Caco-2 (cell line): ENCODE measurements at places on chromosomes 5 and 9. TPM values are rescaled to one million over a fixed set of nuclear protein-coding genes. Genes with fewer than 3 reads are reported as not detected.

TMEM161B gene
- 22.1 and 27.0 TPM in 2 replicates for total RNA-seq

GOLPH3 gene
- 107 and 122 TPM in 2 replicates for total RNA-seq

ADAMTSL2 gene
- total RNA-seq: 0.46 and 0.68 TPM in 2 replicates

APBB3 gene
- 23.4 and 25.1 TPM in 2 replicates for total RNA-seq

GRCh38 chr5:98999631-99000030 is 70.8 kb upstream of the CHD1 start:
- H3K27me3 ChIP-seq: no peaks in the 10 kb centered on the region
- no peak for DNase-seq
- H3K27ac ChIP-seq: no peak overlapping the region
- no peaks in the 10 kb centered on the region for H3K36me3 ChIP-seq
- H3K4me3 ChIP-seq: no peak overlapping the region
- H3K4me1 ChIP-seq: peaks cover 5% of the 10 kb centered on the region; the same call in 1 of the 2 replicates

GRCh38 chr9:68651280-68651893 is 53.7 kb upstream of the PIP5K1B start:
- H3K4me1 ChIP-seq: no peaks in the 10 kb centered on the region
- DNase-seq: no peak
- no peak overlapping the region for H3K27ac ChIP-seq
- no peaks in the 10 kb centered on the region for H3K27me3 ChIP-seq
- no peak overlapping the region for H3K4me3 ChIP-seq

- 0 out of 2 replicates have a peak, but pooled peaks cover 5% of the 10 kb centered on the region for H3K4me1 ChIP-seq
- no peak overlapping the region for H3K4me3 ChIP-seq
- no peak for DNase-seq
- H3K36me3 ChIP-seq: no peaks in the 10 kb centered on the region
- no peaks in the 10 kb centered on the region; the same call in 1 of the 2 replicates for H3K27me3 ChIP-seq
- no peak overlapping the region for H3K27ac ChIP-seq
Observed at GRCh38 chr5:88661806-88662207, 221.2 kb downstream of the MEF2C start.

DNA sequence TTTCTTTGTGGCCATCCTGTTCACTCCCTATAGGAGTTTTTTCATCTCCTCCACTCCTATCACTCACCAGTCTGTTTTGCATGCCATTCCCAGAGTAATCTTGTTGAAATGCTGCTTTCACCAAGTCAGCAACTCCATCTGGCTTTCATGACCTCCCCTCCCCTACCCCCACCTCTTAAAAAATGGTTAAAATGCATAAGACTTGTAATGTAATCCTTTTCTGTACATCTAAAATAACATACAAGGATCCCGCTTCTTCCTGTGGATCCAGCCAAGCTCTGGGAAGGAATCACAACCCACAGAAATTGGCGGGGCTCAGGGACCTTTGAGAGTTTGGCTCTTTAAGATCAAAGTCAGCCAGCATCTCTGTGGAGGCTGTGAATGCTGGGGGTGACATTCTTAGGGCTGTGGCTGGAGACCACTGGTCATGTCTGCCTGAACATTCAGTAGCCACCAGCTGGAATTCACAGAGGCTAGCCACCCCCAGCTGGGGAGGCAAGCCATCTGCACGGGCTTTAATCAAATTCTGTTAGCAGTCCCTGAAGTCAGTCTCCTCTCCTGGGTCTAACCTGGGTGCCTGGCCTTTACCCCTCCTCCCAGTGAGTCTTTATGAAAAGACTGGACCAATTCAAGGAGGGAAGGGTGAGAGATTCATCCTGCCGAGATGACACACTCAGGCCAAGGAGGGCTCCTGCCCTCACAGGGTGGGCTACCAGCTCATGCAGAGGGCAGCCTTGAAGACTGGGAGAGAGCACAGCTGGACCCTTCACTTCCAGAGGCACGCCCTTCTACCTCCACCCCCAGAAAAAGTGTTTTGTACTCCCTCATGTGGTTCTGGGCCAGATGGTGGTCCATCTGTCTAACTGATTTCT is 132.9 kb downstream of the LIFR start:
- H3K36me3 ChIP-seq: no peaks in the 10 kb centered on the region
- H3K27me3 ChIP-seq: no peaks in the 10 kb centered on the region

DNA sequence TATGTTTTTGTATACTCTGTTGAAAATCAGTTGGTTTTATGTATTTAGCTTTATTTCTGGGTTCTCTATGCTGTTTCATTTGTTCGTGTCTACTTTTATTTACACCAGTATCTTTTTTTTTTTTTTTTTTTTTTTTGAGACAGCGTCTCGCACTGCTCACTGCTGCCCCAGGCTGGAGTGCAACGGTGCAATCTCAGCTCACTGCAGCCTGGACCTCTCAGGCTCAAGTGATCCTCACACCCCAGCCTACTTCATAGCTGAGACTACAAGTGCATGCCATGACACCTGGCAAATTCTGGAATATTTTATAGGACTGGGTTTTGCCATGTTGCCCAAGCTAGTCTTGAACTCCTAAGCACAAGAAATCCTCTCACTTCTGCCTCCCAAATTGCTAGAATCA is 869.4 kb upstream of the CDH6 start:
- H3K27me3 ChIP-seq: no peaks in the 10 kb centered on the region
- peak; percentile 37 for DNase-seq
- H3K36me3 ChIP-seq: no peaks in the 10 kb centered on the region
- no peak overlapping the region for H3K4me3 ChIP-seq
- H3K4me1 ChIP-seq: no peaks in the 10 kb centered on the region

GRCh38 chr5:90949469-90950358 is 391.1 kb downstream of the ADGRV1 start:
- H3K4me1 ChIP-seq: peaks cover 42% of the 10 kb centered on the region
- H3K27ac ChIP-seq: peak overlapping the region; percentile 42
- H3K4me3 ChIP-seq: no peak overlapping the region
- H3K27me3 ChIP-seq: no peaks in the 10 kb centered on the region

DNA sequence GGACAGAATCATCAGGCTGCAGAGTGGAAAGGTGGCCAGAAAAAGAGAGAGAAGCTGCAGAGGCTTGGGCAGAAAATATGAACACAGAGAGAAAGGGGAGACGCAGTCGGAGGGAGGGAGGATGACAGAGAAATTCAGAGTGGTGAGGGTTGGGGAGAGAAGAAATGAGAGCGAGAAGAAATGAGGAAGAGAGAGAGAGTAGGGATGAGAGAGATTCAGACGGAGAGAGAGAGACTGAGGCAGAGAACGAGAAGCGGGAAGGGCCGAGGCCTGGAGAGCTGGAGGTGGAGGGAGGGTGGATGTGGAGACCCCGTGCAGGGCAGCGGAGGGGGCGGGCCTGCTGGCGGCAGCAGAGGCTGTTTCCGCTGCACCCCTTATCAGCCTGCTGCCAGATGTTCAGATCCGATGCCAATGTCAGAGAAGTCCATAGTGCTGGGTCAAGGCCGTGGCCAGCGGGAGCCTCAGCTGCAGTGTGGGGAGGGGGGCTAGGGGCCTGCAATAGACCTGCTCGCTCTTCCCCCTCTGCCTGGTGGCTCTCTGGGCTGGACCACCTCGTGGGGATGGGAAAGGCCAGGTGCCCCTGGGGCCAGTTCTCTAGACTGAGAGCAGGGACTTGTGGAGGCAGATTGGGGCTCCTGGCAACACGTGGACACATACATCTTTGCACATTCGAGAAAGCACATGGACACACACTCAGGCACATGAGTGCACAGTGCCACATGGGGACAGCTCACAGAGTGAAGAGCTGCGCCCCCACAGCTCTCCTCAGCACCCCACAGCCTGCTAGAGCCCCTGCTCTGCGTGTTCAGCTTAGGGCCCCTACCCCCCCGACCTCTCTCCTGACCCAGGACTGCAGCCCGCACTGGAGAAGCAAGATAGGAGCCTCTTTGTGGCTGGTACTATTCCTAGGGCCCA is 4.9 kb upstream of the NR5A1 start:
- H3K27me3 ChIP-seq: no peaks in the 10 kb centered on the region
- H3K27ac ChIP-seq: peak overlapping the region; percentile 24
- H3K36me3 ChIP-seq: no peaks in the 10 kb centered on the region
- no peaks in the 10 kb centered on the region for H3K4me1 ChIP-seq
- no peak overlapping the region for H3K4me3 ChIP-seq

GRCh38 chr9:137218754-137219271 is 3.2 kb downstream of the RNF208 start:
- H3K36me3 ChIP-seq: no peaks in the 10 kb centered on the region
- peaks cover 25% of the 10 kb centered on the region for H3K4me1 ChIP-seq
- no peak overlapping the region for H3K27ac ChIP-seq
- peak; percentile 81 for DNase-seq
